EL (cell line): ENCODE measurements at places on chromosomes 16 and 17.

- peak; percentile 54 for DNase-seq
These were observed 223.1 kb downstream of the SEC14L1 start for GRCh38 chr17:77363821-77364361.

DNA sequence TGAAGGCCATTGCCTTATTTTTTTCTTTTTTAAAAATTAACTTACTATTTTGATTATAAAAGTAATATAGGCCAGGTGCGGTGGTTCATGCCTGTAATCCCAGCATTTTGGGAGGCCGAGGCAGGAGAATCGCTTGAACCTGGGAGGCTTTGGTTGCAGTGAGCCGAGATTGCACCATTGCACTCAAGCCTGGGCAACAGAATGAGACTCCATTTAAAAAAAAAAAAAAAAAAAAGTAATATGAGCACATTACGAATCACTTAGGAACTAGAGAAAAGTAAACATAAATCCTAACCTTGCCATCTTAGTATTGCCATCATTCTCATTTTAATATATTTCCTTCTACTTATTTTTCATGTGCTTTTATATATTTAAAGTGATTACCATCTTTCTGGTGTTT, 12.9 kb upstream of the TACO1 start:
- no peak for DNase-seq

- no peak for DNase-seq
These were observed 6.7 kb upstream of the HIGD1B start for GRCh38 chr17:44840936-44841335.

GRCh38 chr17:3663102-3664011, 5.0 kb downstream of the TAX1BP3 start:
- DNase-seq: no peak

DNA sequence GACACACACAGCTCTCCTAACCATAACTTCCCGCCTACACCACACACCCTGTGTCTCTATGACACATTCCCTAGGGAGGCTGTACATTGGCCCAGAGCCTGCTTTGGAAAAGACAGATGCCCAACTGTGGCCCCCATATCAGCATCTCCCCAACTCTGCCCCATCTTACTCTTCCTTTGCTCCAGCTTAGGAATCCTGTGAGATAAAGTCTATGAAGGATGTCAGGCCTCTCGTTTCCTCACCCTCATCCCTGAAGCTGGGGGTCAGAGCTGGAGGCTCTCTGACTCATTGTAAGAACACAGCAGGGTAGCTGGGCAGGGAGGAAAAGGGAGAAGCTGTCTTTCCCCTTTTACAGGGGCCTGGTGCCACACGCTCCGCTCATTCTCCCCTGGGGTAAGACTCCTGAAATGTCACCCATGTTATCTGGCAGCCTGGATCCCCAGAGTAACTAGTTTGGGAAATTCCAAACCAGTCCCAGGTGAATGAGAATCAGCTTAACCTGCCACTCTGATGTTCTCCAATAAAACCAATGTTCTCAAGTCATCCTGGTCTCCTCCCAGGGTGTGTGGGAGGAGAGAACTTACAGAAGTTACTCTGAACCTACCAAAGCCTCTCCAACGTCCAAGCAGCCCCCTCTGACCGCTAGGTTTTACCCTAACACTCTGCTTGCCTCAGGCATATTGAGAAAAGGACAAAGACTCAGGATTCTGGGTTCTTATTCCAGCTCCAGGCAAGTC, 2.8 kb downstream of the RAPGEFL1 start:
- peak; percentile 82 for DNase-seq

GRCh38 chr17:73731733-73732132, 87.5 kb upstream of the SDK2 start:
- DNase-seq: no peak
